Nephron progenitor cell (in vitro differentiated cells): ENCODE measurements at places on chromosomes 3 and 15.

GRCh38 chr3:27171113-27171512 is 198.1 kb downstream of the NEK10 start:
- DNase-seq: no peak
- H3K4me1 ChIP-seq: no peaks in the 10 kb centered on the region
- no peak overlapping the region for H3K27ac ChIP-seq
- H3K36me3 ChIP-seq: no peaks in the 10 kb centered on the region
- peaks cover 4% of the 10 kb centered on the region for H3K27me3 ChIP-seq

GRCh38 chr3:78003090-78003489 is 963.2 kb downstream of the ROBO2 start:
- H3K4me1 ChIP-seq: peaks cover 10% of the 10 kb centered on the region
- peaks cover 3% of the 10 kb centered on the region for H3K27me3 ChIP-seq
- H3K4me3 ChIP-seq: no peak overlapping the region
- no peaks in the 10 kb centered on the region for H3K36me3 ChIP-seq
- H3K27ac ChIP-seq: no peak overlapping the region

DNA sequence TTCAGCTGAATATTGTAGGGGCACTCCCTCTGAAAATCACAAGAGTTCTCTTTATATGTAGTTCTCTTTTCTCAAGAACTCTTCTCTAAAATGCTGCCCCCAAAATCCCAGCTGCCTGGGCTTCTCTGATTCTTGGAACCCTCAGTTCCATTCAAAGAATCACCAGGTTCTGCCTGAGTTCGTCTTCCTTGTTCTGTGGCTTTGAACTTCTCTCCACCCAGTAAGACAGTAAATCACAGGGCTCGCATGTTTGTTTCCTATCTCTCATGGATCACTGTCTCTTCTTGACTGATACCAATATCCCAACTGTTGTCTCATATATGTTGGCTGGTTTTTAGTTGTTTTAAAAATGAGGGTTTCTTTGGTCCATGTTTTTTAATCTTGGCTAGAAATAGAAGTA is 359.5 kb upstream of the CBLB start:
- H3K27me3 ChIP-seq: peaks cover 4% of the 10 kb centered on the region
- H3K4me1 ChIP-seq: no peaks in the 10 kb centered on the region
- DNase-seq: no peak
- no peak overlapping the region for H3K4me3 ChIP-seq
- no peak overlapping the region for H3K27ac ChIP-seq

DNA sequence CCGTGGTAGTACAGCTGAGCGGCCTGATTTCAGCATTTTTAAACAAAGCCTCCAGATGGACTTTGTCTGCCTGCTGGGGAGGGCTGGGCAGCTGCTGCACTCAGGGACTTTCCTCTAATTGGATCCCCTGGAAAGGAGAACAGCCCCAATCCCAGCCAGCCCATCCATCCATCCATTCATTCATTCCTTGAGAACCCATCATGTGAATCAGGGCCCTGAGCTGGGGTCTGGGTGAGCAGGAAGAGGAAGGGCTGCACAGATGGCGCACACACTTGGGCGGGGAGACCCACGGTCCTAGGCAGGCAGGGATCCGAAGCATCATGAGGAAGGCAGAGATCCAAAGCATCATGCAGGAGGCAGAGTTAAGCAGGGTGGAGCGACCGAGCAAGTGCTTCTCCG is 45.7 kb downstream of the TPRA1 start:
- peaks cover 60% of the 10 kb centered on the region for H3K27me3 ChIP-seq
- no peak for DNase-seq
- H3K36me3 ChIP-seq: no peaks in the 10 kb centered on the region
- H3K4me1 ChIP-seq: peaks cover 13% of the 10 kb centered on the region
- no peak overlapping the region for H3K4me3 ChIP-seq
- H3K27ac ChIP-seq: no peak overlapping the region

DNA sequence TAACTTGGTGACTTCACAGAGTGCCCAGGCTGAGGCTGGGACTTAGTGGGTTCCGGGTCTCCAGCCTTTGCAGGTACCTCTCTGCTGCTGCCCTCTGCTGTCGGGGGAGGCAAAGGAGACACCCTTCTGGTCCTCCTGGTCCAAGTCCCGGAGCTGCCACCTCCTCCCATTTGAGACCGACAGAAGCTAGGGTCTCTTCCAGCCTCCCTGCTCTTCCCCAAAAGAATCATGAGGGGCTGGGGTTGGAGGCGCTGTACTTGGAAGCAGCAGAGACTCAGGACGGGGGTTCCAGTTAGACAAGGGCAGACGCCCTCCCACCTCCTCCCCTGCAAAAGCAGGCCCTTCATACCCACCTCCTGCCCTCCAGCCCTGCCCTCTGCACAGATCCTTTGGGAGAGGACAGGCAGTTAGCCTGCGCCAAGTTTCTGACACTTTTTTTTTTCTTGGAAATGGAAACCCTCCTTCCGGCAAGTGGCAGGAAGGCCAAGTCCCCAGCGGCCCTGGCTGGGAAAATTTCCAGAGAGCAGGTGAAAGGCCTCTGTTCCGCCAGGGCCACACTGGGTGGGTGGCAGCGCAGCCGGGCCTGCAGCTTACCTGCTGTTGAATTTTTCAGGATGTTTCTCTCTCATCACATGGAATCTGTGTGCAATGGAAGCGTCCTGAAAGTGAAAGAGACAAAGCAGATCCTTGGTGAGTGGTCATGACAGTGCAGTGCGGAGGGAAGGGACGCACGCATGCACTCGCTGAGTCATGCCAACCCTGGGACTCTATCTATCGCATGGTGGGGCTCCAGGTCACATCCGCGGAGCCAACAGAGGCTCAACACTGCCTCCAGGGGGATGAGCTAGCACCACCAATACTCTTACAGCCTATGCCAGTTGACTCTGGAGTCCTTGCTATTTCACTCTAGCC is 119.9 kb downstream of the DGKG start:
- H3K4me1 ChIP-seq: peaks cover 28% of the 10 kb centered on the region
- H3K27me3 ChIP-seq: peaks cover 17% of the 10 kb centered on the region
- peak; percentile 44 for DNase-seq
- no peak overlapping the region for H3K4me3 ChIP-seq
- H3K27ac ChIP-seq: no peak overlapping the region

GRCh38 chr3:117035745-117036144 is 326.2 kb downstream of the TUSC7 start:
- H3K4me1 ChIP-seq: peaks cover 19% of the 10 kb centered on the region
- DNase-seq: peak; percentile 23
- no peaks in the 10 kb centered on the region for H3K36me3 ChIP-seq
- H3K27ac ChIP-seq: no peak overlapping the region
- H3K27me3 ChIP-seq: no peaks in the 10 kb centered on the region

- peaks cover 7% of the 10 kb centered on the region for H3K4me1 ChIP-seq
- H3K4me3 ChIP-seq: no peak overlapping the region
- no peak for DNase-seq
- no peak overlapping the region for H3K27ac ChIP-seq
These were observed 137.7 kb downstream of the RAB11A start for GRCh38 chr15:66006986-66007385.

DNA sequence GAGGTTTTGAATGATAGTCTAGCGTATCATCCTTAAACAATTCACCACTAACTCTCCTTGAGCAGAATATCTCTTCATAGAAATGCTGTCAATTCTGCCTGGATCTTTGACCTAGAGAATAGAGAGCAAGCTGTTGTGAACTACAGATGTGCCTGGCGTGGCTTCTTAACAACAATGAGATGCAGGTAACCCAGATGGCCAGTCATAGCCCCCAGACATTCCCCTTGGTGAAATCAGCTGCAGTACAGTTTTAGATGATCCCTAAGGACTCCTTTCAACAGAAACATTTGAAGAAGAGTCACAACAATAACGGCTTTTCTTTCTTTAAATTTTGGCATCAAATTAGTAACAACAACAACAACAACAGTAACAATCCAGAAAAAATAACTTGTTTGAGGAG is 1041.3 kb downstream of the ROBO1 start:
- DNase-seq: no peak
- H3K27ac ChIP-seq: peak overlapping the region; percentile 1
- H3K4me3 ChIP-seq: no peak overlapping the region

GRCh38 chr3:37862219-37862902 is 681 bp downstream of the CTDSPL start:
- peak; percentile 67 for DNase-seq
- H3K27me3 ChIP-seq: no peaks in the 10 kb centered on the region
- peaks cover 37% of the 10 kb centered on the region for H3K4me1 ChIP-seq
- peak overlapping the region; percentile 92 for H3K4me3 ChIP-seq
- H3K36me3 ChIP-seq: peaks cover 25% of the 10 kb centered on the region
- H3K27ac ChIP-seq: peak overlapping the region; percentile 84

- H3K27ac ChIP-seq: no peak overlapping the region
- peaks cover 6% of the 10 kb centered on the region for H3K27me3 ChIP-seq
- no peak overlapping the region for H3K4me3 ChIP-seq
- H3K36me3 ChIP-seq: no peaks in the 10 kb centered on the region
- H3K4me1 ChIP-seq: peaks cover 7% of the 10 kb centered on the region
These were observed 55.0 kb upstream of the TIPARP start for GRCh38 chr3:156619376-156619775.

DNA sequence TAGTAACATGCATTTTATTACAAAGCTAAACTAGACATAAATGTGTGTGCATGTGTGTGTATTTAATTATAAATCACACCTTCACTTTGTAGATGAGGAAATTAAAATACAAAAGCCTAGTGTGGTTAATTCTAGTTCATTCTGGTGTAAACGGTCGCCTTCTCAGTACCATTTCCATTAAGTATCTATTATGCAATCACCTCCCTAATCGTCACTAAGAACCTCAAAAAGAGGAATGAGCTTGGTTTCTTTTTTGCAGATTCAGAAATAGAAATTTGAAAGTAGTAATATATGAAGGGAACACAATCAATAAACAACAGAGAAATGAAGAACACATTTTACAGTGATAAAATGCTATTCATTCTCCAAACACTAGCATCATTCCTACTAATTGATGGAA is 233.2 kb downstream of the ZBBX start:
- no peak overlapping the region for H3K4me3 ChIP-seq
- H3K4me1 ChIP-seq: no peaks in the 10 kb centered on the region
- H3K27ac ChIP-seq: no peak overlapping the region
- H3K36me3 ChIP-seq: no peaks in the 10 kb centered on the region

GRCh38 chr15:31062310-31062847 is 39.1 kb downstream of the TRPM1 start:
- H3K36me3 ChIP-seq: no peaks in the 10 kb centered on the region
- no peak overlapping the region for H3K27ac ChIP-seq
- no peaks in the 10 kb centered on the region for H3K4me1 ChIP-seq
- peaks cover 12% of the 10 kb centered on the region for H3K27me3 ChIP-seq
- no peak overlapping the region for H3K4me3 ChIP-seq

DNA sequence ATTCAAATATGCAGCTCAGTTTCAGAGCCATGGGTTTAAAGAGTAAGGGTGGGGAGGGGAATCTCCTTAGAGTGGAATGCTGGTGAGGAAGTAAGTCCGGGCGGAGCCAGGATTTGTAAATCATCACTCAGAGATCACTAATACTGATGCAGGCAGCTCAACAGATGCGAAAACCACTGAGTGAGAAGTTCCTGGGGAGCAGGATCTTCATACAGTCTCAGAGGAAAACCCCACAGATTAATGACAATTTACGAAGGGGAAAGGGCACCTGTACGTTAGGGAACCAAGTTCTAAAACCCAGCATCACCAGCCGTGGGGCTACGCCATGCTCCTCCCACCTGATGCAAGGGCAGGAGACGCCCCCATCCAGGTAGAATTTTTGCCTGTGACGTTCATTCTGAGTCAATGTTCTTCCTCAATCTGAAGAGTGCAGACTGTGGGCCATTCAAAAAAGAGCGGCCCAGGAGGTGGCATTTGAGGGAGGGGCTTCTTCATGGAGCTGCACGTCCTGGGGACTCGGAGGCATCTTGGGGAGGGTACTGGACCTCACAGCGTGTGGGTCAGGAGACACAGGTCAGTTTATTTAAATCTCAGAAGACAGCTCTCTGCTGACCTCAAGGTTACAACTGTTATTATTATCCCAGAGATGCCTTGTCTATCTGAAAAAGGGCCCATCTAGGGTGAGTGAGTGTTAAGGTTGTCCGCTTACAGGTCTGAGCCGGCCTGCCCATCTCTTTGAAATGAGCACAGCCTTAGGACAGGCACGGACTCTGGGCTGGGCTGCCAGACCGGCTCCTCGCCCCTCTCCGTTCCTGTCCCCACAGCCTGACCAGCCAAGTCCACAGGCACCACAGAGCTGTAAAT is 228.0 kb downstream of the XXYLT1 start:
- peaks cover 53% of the 10 kb centered on the region for H3K4me1 ChIP-seq
- no peak overlapping the region for H3K4me3 ChIP-seq
- no peaks in the 10 kb centered on the region for H3K36me3 ChIP-seq
- no peak overlapping the region for H3K27ac ChIP-seq
- no peak for DNase-seq

DNA sequence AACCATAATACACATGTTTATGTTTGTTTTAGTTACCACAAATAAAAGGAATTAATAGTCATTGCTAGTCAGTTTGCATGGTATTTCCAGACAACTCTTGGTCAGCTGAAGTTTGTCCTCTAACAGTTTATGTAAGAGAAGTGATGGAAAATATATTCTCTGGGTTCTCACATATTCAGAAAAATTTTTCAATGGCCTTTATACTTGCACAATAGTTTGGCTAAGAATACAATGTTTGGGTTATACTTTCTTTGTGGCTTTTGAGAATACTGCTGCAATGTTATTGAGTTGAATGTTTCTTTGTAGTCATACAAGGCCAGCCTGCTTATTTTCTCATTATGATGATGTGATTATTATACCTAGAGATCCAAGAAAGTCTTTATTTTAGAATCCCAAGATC is 133.9 kb downstream of the RAP2B start:
- H3K4me1 ChIP-seq: no peaks in the 10 kb centered on the region
- peaks cover 3% of the 10 kb centered on the region for H3K27me3 ChIP-seq
- no peak overlapping the region for H3K4me3 ChIP-seq
- DNase-seq: no peak
- no peak overlapping the region for H3K27ac ChIP-seq
- no peaks in the 10 kb centered on the region for H3K36me3 ChIP-seq

DNA sequence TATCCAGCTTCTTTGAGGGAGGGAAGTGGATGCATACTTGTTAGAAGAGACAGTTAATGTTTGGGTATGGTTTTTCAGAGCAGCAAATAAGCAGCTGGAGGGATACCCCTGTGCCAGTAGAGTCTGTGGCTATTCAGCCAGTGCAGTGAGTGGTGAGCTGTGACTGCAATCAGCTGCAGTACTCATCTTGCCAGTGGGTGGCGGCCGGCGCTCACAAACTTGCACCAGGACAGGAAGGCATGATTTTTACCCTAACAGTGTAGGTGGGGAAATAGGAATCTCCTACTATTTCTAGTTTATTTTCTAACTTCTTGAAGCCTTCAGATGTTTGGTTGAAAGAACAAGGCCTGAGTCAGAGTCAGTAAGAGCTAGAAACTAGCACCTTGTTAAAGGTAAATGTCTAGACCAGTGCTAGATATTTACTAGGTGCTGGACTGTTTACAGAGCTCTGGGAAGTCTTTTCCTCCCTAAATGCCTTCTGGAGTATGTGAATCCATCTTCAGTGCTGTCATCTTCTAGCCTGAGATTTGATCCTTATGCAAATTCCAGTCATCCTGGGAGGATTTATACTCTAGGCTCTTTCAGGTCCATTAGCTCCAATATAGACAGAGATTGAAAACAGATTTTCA is 23.6 kb downstream of the TIMP4 start:
- peaks cover 16% of the 10 kb centered on the region for H3K27me3 ChIP-seq
- H3K4me3 ChIP-seq: no peak overlapping the region
- DNase-seq: peak; percentile 77
- H3K27ac ChIP-seq: no peak overlapping the region
- peaks cover 7% of the 10 kb centered on the region for H3K4me1 ChIP-seq
- H3K36me3 ChIP-seq: no peaks in the 10 kb centered on the region

GRCh38 chr15:61119556-61119955 is 109.5 kb downstream of the RORA start:
- no peaks in the 10 kb centered on the region for H3K27me3 ChIP-seq
- no peak overlapping the region for H3K4me3 ChIP-seq
- no peak for DNase-seq
- H3K27ac ChIP-seq: no peak overlapping the region
